ENCODE measurements at places on chromosomes 2 and 18.

DNA sequence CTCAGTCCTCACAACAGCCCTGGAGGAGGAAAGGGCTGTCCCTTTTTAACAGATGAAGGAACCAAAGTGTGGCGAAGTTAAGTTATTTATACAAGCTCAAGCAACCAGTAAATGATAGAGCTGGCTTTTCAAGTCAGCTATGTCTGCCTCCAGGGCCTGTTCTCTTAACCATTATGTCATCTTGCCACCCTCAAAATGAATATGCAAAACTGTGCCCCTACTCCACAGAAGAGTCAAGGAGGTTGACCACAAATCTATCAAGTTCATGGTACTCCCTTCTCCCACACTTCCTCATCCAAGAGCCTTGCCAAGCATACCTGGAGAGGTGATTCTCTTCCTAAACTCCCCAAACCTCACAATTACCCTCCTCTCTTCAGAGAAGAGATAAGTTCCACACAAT is 37.3 kb upstream of the CREB1 start:
- no peak for DNase-seq

DNA sequence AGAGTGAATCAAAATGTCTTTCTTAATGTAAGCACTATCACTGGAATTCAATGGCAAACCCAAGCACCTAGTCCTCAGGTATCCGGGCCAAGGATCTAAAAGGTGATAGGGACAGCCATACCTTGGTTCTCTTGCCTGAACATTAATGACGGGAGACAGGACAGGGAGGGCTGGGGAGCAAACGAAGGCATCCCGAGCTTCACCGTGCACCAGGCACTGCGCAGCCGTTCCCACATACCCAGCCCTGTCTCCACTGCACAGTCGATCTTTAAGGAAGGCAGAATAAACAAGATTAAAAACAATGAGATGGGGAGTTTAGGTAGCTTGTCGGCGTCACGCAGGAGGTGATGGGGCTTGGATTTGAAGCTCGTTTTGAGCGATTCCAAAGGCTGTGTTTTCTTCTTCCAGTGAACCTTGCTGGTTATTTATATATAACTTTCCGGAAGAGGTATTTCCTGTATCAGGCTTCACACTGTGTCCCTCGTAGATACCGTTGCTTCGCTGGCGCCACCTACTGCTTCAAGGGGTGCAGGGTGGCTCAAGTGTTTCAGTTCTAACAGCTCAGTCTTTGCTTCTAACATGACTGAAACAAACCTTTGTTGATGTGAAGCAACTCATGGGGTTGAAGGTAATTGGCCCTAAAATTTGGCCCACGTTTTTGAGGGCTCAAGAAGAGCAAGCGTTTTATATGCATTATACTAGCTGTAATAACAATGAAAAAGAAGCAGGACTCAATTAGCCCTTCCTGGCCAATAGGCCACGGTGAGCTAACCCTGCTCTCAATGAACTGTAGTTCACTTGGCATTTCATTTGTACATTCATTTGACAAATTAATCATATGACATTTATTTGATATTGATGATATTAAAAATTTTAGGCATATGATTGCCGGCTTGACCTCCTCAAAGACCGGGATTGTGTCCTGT is 77.4 kb downstream of the DCDC2C start:
- DNase-seq = peak; percentile 30

DNA sequence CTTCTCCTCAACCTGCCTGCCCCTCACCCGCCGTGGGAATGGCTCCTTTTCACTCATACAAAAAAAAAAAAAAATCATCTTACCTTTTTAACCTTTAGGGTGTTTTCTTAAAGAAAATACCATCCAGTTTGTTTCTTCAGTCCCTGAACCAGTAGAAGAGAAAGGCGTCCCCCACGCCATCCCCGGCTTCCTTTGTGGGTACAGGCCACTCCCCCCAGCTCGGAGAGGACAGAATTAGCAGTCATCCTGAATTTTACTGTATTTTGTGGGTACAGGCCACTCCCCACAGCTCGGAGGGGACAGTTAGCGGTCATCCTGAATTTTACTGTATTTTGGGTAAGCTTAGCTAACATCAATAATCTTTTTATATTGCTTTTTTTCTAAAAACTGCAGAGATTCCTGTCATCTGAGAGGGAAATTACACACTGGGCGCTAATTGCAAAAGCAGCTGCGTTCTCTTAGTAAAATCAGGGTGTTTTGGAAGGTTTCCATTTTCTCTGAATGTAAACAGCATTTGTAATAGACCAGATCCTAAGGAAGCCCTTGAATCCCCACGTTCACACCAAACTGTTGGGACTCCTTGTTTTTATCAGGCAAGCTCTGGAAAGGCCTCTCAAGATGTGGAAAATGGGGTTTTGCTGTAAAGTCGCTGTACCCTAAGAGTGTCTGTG is 72.5 kb downstream of the NFATC1 start:
- no peak for DNase-seq

DNA sequence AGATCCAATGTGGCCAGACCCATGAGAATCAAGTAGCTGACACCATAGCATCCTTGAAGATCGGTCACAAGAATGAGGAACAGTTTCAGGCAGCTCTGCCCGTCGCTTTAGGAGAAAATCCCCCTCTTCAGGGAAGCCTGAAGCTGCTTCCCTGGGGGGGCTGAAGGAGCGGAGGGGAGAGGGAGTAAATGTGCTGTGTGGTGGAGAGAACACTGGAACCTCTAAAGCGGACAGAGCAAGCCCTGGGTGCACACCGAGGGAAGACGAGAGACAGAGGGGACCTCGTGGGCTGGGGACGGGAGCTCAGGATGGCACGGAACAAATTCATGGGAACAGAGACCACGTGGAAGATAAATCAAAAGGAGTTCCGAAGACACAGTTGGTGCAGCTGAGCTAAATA is 154.3 kb downstream of the NDUFA10 start:
- no peak for DNase-seq

DNA sequence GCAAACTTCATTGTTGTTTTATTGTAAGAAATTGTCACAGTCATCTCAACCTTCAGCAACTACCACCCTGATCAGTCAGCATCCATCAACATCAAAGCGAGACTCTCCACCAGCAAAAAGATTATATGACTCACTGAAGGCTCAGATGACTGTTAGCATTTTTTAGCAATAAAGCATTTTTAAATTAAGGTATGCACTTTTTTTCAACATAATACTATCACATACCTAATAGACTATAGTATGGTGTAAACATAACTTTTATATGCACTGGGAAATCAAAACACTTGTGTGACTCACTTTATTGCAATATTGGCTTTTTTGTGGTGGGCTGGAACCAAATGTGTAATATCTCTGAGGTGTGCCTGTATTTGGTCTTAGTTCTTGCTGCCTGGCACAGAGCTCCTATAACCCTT is 15.6 kb downstream of the SCN1A start:
- no peak for DNase-seq

GRCh38 chr18:3916082-3916481 is 466.1 kb downstream of the TGIF1 start:
- DNase-seq = no peak

DNA sequence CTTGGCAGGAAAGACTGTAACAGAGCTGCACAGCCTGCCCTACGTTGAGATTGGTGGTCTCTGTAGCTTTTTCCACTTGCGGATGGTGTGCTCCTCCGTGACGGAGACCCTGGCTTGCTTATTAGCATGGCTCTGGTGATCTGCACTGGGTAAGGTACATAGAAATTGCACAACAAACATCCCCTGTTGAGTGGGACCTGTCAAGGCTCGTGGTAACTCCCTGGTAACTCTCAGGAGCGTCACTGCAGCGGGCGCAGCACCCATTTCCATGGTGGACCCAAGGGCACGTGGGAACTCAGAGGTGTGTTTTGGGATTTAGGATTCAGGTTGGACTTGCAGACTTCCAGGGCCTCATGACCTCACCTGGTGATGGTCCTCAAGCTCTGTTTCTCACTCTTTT is 1.1 kb downstream of the TRAF3IP1 start:
- DNase-seq = no peak

- peak; percentile 59 for DNase-seq
These were observed 35.1 kb upstream of the MAPRE2 start for GRCh38 chr18:35005963-35006577.

DNA sequence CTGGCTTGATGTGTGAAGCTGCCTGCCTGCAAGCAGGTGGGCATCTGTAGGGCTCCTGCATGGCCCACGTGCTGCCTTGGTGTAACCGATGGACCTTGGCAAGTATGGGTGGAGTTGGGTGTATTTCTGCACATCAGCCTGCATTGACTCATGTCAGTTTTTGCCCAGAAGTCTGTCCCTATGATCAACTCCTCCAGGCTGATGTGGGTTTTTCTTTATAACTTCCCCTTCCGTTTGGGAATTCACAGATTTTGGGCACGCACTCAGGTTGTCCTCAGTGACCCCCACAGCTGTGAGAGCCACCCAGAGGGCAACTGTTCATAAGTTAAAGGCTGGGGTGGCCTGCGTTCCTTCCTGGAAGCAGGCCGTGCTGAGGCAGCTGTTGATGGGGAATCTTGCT is 123.3 kb downstream of the NCK2 start:
- no peak for DNase-seq

DNA sequence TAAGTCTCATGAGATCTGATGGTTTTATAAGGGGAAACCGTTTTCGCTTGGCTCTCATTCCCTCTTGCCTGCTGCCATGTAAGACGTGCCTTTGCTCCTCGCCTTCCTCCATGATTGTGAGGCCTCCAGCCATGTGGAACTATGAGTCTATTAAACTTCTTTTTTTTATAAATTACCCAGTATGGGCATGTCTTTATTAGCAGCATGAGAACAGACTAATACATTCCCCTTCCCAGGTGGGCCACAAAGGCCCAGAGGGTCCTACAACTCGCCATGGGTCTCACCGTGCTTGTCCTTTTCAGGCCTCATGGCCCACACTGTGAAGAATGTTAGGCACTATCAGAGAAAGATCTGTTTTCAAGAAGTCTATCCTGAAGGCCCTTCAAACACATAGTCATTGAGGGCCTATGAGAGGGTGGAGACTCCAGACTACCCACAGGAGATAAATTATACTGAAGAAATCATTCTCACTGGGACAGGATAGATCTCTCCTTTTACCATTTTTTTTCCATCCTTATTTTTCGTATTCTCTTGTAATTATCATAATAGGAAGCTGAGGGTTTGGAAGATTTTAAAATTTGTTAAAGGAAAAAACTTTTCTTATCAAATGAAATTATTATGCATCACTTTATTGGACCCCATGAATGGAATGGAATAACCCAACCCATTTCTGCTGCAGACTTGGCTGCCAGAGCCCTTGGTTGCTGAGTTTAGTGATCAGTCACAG is 91.0 kb upstream of the MSH2 start:
- DNase-seq = no peak

- peak; percentile 55 for DNase-seq
These were observed 27.4 kb upstream of the SPR start for GRCh38 chr2:72859831-72860262.

DNA sequence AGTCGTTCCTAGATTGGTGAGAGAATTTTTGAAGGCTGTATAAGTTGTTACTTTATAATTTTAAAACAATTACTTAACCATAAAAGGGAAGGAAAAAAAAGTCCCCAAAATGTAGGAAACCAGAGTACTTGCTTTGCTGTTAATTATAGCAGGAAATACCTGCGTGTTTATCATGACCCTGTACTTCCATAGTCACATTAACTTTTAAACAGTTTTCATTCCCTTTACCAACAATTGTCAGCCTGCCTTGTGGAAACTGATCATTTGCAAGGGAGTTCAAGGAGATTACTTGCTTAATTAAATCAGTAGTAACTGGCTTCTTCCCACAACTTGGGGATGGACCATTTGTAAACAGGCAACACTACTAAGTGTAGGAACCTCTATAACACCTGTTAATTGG is 6.4 kb upstream of the ITPRID2 start:
- DNase-seq = no peak

DNA sequence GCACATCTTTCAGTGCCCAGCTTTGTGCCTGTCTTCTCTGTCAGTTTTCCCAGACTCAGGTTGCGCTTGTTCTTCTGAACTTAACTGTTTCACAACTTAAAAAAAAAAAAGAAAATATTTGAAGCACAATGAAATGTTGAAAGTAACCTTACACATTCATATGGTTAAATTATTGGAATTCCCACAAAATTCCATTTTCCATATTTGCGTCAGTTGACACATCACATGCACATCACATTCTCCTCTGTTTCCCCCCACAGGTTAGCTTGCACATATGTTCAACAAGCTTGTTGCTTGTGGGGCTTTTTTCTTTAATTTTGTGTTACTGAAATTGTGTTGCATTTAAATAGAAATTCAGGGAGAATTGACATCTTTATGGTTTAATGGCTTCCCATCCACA is 8.3 kb downstream of the MYO1B start:
- DNase-seq = no peak

DNA sequence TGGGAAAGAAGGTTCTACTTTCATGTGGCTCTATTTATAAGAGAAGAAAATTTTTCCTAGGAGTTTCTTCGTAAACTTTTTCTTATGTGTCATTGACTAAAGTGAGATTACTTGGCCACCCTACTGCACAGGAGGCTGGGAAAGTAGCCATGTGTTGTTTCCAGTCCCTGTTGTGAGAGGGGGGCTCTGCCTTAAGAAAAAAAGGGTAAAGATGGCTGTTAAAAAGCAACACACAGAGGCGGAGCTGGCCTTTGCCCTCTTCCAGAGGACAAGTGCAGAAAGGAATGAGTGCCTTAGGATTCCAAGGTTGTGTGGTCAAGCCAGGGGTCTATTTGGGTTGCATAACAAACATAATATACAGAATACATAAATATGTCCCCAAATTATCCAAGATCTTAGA is 230.0 kb upstream of the CXCR4 start:
- DNase-seq = no peak

DNA sequence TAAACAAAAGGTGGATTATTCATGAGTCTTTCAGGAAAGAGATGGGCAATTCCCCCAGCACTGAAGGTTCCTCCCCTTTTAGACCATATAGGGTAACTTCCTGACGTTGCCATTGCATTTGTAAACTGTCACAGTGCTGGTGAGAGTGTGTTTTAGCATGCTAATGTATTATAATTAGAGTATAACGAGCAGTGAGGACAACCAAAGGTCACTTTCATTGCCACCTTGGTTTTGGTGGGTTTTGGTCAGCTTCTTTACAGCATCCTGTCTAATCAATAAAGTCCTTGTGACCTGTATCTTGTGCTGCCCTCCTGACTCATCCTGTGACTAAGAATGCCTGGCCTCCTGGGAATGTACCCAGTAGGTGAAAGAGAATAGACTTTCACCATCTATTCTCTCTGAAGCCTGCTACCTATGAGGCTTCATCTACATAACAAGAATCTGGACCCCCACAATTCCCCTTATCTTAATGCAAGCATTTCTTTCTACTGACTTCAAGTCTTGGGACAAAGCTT is 148.7 kb downstream of the CABLES1 start:
- no peak for DNase-seq

- no peak for DNase-seq
These were observed 1.1 kb downstream of the PRKRA start for GRCh38 chr2:178449700-178450523.

- DNase-seq = no peak
These were observed 371.6 kb downstream of the EIPR1 start for GRCh38 chr2:3005859-3006501.

DNA sequence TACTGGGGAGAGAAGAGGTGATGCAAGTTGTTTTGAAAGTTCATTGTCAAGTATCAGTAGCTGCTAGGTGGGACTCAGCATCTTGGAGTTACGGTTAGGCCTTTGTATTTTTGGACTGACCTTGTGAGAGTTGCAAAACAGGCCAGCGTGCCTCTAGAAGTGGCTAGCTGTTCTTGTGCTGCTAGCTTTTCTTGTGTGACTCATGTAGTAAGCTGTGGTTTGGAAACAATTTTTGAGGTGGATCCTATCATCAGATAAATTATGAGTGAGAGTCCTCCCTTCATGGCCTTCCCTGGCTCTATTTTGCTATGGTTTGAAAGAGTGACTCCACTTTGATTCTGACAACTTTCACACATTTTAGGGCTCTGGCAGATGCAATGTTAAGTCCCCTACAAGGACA is 409.2 kb upstream of the HS6ST1 start:
- no peak for DNase-seq

GRCh38 chr2:172969609-172970008 is 106.0 kb upstream of the MAP3K20 start:
- DNase-seq = no peak

Measured in CD4-positive, alpha-beta memory T cell (primary cell).